NCI-H1048 (cell line): ENCODE measurements at places on chromosomes 16 and 17.
A peak's percentile ranks its signal among the peaks of the same experiment; 100 is the strongest.

DNA sequence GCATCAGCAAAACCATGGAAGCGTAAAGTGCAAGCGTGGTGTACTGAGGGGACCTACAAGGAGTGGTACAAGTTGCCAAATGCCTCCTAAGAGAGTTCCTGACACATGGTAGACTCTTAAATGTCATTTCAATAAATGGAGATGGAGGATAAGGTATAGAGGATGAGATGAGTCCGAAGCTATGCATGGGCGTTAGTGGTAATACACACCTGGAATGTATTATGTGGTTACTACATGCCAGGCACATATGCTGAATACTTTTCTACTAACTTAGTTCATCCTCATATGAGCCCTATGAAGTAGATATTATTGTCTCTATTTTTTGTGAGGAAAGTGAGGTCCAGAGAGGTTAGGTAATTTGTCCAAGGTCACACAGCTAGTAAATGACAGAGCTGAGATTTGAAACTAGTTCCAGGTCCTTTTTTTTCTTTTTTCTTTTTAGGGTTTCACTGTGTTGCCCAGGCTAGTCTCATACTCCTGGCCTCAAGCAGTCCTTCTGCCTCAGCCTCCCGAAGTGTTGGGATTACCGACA is 15.5 kb downstream of the YPEL2 start:
- no peak for DNase-seq

DNA sequence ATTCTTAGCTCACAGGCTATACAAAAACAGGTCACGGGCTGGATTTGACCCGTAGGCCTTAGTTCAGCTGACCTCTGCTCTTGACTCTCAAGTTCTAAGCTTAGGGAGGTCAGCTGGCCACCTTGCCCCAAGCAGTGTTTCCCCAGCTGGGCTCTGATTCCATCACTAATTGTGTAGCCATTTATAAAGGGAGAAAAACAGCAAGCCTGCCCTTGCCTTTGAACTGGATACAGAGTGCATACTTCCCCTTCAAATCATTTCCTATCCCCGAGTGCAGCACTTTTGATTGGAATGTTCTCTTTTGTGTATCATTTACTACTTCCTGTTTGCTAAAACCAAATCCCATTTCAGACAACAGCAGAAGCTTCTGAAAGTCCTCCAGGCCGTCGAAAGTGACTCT is 153.6 kb downstream of the KATNIP start:
- DNase-seq, result no peak

DNA sequence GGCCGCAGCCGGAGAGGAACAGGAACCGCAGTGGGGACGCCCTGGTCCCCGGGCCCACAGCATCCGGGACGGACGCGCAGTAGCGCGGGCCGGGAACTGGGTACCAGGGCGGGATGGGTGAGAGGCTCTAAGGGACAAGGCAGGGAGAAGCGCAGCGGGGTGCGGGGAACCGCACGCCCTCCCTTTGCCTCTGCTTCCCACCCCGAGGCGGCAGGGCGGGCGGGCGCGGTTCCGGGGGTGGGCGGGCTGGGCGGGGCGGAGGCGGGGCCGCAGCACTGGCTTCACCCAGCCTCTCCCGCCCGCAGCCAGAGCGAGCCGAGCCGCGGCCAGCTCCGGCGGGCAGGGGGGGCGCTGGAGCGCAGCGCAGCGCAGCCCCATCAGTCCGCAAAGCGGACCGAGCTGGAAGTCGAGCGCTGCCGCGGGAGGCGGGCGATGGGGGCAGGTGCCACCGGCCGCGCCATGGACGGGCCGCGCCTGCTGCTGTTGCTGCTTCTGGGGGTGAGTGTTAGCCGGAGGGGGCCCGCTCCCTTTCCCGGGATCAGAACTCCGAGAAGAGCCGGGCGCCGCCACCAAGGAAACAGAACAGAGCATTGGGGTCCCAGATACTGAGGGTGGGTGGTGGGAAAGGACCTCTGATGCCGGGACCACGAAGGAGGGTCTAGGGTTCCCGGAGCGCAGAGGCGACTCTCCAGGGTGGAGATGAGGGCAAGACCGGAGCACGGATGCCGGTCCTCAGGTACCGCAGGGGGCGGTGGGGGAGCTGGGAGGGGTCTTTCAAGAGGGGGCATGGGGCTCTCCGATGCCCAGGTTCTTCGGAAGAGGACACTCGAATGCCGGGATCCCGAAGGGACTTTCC is at the start of gene NGFR:
Gene NGFR, plus strand, starts transcription at position 308 of the 856 bp plus-strand sequence. Its CDS starts 125 bp downstream, at position 433.
- DNase-seq, result no peak

GRCh38 chr17:17021194-17021863 is 20.9 kb upstream of the MPRIP start:
- DNase-seq, result no peak

- no peak for DNase-seq
These were observed 17.9 kb upstream of the ZNF19 start for GRCh38 chr16:71507061-71507460.

GRCh38 chr17:10013365-10014112 is 108.5 kb upstream of the RCVRN start:
- no peak for DNase-seq

DNA sequence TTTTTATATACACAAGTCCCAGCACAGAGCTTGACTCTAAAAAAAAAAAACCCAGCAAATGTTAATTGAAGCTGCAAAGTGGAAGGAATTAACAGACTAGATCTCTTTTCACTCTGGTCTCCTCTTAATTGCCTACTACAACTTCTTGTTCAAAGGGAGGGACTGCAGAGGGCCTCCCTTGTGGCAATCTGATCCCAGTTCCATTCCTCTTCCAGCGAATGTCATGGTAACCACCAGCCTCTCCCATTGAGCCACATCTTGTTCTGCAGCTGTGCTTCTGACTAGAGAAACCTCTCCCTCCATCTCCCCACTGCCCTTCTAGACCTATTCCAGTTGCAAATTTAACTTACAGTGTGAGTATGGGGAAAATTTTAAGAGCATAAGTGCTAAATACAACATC is 5.9 kb downstream of the SUPT6H start:
- no peak for DNase-seq

DNA sequence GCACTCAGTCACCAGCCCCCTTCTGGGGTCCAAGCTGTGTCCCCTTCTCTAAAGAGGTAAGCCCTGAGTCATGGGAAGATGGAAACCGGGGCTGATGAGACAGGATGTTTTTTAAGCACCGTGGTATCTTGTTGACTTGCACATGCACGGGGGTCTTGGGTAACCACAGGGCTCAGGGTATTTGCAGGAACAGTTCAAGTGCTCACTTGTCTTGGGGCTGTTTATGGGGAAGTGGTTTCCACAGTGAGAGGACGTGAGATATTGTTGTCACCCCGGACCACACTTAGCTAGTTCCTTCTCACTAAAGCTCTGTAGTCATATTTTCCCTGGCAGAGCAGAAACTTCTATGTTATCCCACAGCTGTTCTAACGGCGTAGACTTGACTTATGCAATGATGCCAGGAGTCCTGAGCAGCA is 7.7 kb downstream of the CCL3L1 start:
- DNase-seq, result no peak

DNA sequence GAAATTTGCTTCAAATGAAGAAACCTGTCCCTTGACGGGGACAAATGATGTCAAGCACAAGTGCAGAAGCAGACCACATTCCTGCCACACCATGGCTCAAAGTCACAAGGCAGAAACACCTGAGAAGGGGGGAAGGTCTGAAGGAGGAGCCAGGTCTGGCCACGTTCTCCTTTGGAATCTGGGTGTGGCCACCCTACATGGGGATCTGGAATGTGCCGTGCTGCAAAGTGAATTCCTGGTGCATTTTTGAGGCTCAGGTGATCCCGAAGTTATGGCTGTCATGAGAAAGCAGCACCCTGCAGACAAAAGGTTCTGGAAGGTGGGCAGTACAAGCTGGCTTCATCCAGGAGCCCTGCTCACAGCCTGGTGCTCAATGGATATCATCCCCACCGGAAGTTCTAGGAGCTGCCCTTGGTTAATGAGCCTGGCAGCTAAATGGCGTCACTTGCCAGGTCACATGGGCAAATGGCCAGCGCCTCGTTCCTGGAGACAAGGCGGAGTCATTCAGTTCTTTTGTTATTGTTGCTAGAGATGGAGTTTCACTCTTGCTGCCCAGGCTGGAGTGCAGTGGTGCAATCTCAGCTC is 20.1 kb upstream of the ADCY9 start:
- DNase-seq, result no peak

GRCh38 chr17:45784741-45785479 is 790 bp downstream of the CRHR1 start:
- DNase-seq, result no peak

DNA sequence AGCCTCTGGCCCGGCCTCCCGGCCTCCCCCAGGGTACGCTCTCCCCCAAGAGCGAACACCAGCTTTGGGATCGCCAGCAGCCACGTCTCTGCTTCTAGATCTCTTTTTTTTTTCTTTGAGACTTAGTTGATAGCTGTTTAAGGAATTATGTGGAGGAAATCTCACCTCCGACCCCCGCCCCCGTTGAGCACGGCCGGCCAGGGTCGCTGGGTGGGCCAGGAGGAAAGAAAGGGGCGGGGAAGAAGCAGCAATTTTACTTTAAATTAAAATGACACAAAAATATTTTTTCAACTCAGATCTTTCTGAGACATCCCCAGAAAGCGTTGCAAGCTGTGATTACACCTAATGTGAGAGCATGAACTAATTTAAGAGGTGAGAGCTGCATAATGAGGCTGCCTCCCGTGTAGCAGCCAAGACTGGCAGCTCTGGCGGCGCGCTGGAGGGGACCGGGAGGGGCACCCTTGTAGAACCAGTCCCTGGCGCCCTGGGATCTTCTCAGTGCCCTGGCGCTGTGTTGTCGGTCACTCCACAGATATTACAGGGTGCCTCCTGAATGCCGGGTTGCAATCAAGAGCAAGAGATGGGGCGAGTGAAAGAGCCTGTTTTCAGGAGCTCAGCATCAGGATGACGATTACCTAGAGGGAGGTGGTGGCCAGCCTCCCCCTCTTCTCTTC is 1.9 kb upstream of the CBLN1 start:
- no peak for DNase-seq

DNA sequence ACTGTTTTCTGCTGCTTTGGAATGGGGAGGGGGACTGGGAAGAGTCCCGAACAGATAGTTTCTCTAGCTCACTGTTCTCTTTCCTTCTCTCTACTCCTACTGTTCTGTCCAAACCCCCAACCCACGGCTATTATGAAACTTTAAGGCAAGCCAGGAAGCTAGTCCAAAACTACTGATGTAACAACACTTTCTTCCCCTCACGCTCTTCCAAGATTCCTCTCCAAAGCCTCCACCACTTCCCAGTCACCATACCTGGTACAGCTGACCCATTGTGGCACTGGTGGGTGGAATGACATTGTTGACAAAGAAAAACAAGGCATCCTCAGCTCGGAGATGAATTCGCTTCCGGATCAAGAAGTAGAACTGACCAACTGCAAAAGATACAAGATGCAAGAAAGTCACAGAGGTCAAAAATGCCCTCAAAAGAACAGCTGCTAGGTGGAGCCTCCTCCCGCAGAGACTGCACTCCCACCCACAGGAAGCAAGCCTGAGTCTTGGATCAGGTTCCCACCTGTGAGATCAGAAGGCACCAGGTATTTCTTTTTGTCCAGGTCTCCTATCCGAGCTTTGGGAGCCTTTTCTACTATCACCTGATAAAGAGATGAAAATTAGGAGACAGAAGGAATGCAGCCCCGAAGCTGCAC is 1.0 kb downstream of the GABARAP start:
- no peak for DNase-seq

- DNase-seq, result no peak
These were observed 831 bp upstream of the RCVRN start for GRCh38 chr17:9905902-9906301.

DNA sequence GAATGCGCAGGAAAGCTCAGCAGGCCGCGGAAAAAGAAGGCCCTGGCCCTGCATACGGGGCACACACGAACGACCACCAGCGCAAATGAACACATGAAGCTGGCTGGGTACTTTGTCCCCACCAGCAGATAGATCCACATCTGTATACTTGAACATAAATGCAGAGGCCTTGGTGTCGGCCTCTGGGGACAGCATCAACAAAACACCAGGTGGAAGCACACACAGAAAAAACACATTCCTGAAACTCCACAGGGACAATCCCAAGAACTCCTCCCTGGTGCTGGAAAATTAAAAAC is 606 bp upstream of the ZBTB4 start:
- no peak for DNase-seq

- DNase-seq, result no peak
These were observed 841 bp downstream of the C16orf89 start for GRCh38 chr16:5064915-5065314.

DNA sequence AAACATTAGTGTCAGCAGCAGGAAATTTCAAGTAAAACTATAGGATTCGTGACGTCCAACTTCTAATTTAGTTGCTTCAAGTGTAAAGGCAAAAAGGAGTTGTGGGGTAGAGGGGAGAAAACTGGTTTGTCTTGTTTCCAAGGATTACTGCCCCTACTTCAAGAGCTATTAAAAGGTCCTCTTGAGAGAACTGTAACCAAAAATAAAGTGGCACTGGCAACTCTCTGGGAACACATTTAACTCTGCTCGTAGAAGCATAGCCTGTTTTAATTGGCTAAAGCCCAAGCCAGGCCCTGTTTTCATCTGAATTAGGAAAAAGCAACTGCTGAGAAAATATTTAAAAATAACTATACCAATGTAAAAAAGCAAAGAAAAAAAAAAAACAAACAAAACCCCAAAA is 51.8 kb upstream of the AKAP1 start:
- peak; percentile 10 for DNase-seq

GRCh38 chr16:15434425-15435215 is at the start of gene BMERB1:
Gene BMERB1 (plus strand): TSS chr16:15434588. CDS start chr16:15434654, 66 bp downstream.
- no peak for DNase-seq

- DNase-seq, result no peak
These were observed 3.4 kb downstream of the SP6 start for GRCh38 chr17:47847341-47848197.

DNA sequence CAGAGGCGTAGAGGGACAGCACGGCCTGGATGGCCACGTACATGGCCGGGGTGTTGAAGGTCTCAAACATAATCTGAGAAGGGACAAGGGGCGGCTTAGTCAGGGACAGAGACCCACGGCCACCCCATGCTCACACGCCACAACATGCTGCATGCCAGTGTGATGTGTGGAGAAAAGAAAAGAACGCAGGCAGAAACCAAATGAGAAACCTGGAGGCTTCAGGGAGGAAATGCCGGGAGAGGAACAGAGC is 1.1 kb downstream of the ACTG1 start:
- DNase-seq, result no peak

GRCh38 chr16:47065766-47066688 is 77.7 kb downstream of the NETO2 start:
- DNase-seq, result no peak

GRCh38 chr17:7466639-7467341 is 12.6 kb downstream of the ZBTB4 start:
- no peak for DNase-seq
